ENCODE measurements at places on chromosomes 7 and 10.

- no peaks in the 10 kb centered on the region for H3K4me1 ChIP-seq
- no peak overlapping the region for H3K27ac ChIP-seq
- no peak overlapping the region for H3K4me3 ChIP-seq
- no peaks in the 10 kb centered on the region for H3K36me3 ChIP-seq
Measured at GRCh38 chr7:8515640-8516185, 82.3 kb downstream of the NXPH1 start.

GRCh38 chr7:21947946-21948345 lies 2.2 kb upstream of the CDCA7L start:
- DNase-seq = no peak
- H3K4me3 ChIP-seq = no peak overlapping the region
- H3K27me3 ChIP-seq = no peaks in the 10 kb centered on the region
- H3K4me1 ChIP-seq = no peaks in the 10 kb centered on the region

- H3K27me3 ChIP-seq = no peaks in the 10 kb centered on the region
- no peak overlapping the region for H3K4me3 ChIP-seq
- H3K4me1 ChIP-seq = no peaks in the 10 kb centered on the region
- H3K27ac ChIP-seq = no peak overlapping the region
- no peak for DNase-seq
Measured at GRCh38 chr10:75507469-75507868, 76.0 kb downstream of the LRMDA start.

DNA sequence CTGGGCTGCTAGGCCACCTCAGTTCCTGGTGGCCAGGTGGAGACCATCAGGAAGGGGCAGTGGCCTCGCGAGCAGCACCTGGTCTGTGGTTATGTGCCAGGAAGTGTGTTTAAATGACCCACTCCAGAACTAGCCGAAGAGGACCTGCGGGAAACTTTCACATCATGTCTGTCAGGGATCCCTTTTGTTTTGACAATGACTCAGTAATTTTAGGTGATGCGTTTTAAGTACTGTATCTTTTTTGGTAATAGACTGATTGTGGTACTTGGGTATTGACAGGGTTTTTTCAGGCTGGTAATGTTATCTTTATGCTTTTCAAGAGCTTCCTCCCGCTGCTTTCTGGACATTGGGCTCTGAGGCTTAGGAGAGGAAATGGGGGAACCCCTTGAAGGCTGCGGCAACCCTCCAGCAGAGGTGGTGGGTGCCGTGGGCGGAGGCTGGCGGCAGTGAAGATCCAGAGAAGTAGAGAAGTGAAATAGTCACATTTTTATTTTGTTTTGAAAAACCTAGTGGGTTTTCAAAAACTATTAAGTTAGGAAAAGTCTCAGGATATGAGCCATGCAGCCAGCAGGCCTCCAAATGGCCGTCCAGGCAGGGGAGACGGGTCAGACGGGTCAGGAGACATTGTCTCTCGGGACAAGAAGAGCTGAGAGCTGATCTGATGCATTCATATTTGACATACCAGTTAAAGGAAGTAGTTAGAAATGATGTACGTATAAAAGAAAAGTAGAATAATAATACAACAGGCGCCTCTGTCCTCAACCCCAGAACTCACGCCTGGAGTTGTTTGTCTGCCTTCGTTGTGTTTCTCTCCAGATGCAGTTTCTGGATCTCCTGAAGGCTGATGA lies 27.7 kb downstream of the PPP2R2D start:
- no peak overlapping the region for H3K27ac ChIP-seq
- H3K4me3 ChIP-seq = peak overlapping the region; percentile 2
- H3K4me1 ChIP-seq = peaks cover 3% of the 10 kb centered on the region

- H3K36me3 ChIP-seq = no peaks in the 10 kb centered on the region
- H3K4me3 ChIP-seq = no peak overlapping the region
- H3K27ac ChIP-seq = peak overlapping the region; percentile 31
- DNase-seq = no peak
- H3K27me3 ChIP-seq = no peaks in the 10 kb centered on the region
- H3K4me1 ChIP-seq = peaks cover 3% of the 10 kb centered on the region
Measured at GRCh38 chr10:86779220-86780017, 23.0 kb downstream of the BMPR1A start.

GRCh38 chr10:104441329-104442000 lies 87.8 kb downstream of the CFAP58 start:
- no peak overlapping the region for H3K27ac ChIP-seq
- no peak overlapping the region for H3K4me3 ChIP-seq
- H3K27me3 ChIP-seq = no peaks in the 10 kb centered on the region
- no peak for DNase-seq

DNA sequence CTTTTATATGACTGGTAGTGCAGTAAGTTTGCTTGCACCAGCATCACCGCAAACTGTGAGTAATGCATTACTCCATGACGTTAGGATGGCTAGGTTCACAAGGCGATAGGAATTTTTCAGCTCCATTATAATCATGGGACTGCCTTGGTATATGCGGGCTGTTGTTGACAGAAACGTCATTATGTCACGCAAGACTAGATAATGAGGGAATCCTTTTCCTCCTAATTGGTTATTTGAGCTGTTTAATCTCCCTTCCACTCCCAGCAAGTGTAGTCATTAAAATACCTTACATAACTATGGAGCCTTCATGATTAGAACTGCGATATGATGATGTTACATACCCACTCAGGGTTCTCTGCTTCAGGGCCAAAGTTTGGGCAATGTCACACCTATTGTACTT lies 17.3 kb downstream of the KLLN start:
- H3K36me3 ChIP-seq = no peaks in the 10 kb centered on the region
- no peaks in the 10 kb centered on the region for H3K27me3 ChIP-seq
- no peak overlapping the region for H3K4me3 ChIP-seq
- H3K27ac ChIP-seq = no peak overlapping the region

DNA sequence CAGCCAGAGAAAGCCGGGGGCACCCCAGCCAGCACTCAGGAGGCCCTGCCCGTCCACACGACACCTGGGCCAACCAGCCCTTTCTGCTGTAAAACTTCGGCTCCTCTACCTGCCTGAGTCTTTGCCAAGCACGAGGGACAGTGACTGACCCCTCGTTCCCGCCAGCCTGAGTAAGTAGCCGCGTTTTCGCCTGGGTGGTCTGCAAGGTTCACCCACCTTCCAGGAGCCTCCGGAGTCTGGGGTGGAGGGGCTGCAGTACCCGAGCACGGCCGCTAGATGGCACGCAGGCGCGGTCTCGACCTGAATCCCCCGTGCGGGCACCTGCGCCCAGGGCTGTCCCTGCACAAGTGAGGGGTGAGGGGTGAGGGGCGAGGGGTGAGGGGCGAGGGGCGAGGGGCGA lies 192.7 kb downstream of the PTPRN2 start:
- no peak overlapping the region for H3K4me3 ChIP-seq
- H3K27ac ChIP-seq = no peak overlapping the region
- no peaks in the 10 kb centered on the region for H3K36me3 ChIP-seq
- no peaks in the 10 kb centered on the region for H3K4me1 ChIP-seq
- no peak for DNase-seq
- peaks cover 13% of the 10 kb centered on the region for H3K27me3 ChIP-seq

DNA sequence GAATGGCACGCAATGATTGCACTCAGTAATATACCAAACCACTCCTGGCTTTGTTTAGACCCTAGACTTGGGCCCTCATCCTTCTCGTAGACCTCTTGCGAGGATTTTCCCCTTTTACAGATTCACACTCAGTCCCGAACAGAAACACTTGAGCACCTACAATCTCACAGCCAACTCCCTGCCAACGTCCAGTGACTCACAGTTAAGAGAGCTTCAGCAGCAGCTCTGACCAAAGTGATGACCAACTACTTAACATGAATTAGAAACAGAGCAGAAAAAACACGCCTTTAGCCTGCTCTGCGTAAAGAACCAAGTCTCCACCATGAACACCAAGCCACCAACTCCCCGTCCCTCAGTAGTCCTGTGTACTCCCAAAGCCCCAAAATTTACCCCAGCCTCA lies 2.2 kb downstream of the DNAJC30 start:
- peaks cover 11% of the 10 kb centered on the region for H3K4me1 ChIP-seq
- no peak overlapping the region for H3K4me3 ChIP-seq
- no peaks in the 10 kb centered on the region for H3K36me3 ChIP-seq
- no peak overlapping the region for H3K27ac ChIP-seq
- no peaks in the 10 kb centered on the region for H3K27me3 ChIP-seq

GRCh38 chr10:120506674-120507073 lies 49.6 kb downstream of the PLPP4 start:
- H3K4me1 ChIP-seq = no peaks in the 10 kb centered on the region
- no peaks in the 10 kb centered on the region for H3K27me3 ChIP-seq
- no peak overlapping the region for H3K4me3 ChIP-seq

DNA sequence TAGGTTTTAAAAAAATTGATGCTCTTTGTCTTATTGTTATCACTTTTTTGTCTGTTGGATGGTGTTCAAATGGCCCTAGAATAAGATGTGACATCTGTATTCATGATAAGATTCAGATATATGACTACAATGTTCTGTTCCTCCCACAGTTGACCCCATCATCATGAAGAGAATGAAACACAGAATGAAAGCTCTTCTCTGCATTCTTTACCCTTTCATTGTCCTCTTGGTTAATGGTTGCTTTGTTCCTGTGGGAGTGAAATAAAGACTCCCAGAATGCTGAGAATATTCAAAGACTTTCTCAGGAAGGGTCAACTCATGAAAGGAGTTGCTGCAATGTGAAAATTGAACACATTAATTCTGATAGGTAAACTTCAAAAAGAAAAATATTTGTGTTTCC lies 1015.8 kb downstream of the SORCS3 start:
- H3K27ac ChIP-seq = no peak overlapping the region
- no peaks in the 10 kb centered on the region for H3K4me1 ChIP-seq
- no peaks in the 10 kb centered on the region for H3K36me3 ChIP-seq
- no peak overlapping the region for H3K4me3 ChIP-seq
- DNase-seq = no peak

DNA sequence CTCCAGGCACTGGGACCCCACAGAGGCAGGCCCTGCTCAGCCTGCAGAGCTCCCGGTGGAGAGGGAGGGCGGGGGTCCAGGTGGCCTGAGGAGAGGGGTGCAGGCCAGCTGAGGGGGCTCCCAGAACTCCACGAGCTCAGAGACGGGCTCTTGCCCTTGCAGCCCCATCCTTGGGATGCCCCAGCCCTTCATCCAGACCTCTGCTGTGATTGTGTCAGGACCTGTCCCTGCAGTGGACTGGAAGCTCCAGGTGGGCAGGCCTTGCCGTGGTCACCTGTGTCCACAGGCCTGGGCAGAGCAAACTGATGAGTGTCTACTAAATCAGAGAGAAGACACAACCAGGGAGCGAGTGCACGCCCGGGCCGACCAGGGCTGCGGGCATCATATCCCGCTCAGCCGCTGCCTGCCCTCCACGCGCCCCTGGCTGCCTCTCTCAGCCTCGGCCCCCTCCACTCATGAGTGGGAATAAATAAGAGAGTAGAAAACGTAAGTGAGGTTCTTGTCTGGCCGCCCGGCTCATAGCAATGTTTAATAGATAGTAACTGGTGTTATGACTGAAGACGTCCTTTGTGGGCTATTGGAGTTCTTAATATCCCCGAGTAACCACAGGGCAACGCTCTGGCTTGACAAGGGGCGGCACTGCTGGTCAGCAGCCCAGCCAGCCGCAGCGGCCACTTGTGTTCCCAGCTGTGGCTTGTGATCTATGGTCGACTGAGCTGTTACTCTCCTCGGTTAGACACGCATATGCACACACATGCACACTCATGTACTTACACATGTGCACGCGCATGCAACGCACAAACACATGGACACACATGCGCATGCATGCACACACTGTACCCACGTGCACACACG lies 105.6 kb downstream of the LHPP start:
- DNase-seq = no peak
- H3K36me3 ChIP-seq = no peaks in the 10 kb centered on the region
- H3K27me3 ChIP-seq = no peaks in the 10 kb centered on the region
- no peaks in the 10 kb centered on the region for H3K4me1 ChIP-seq

DNA sequence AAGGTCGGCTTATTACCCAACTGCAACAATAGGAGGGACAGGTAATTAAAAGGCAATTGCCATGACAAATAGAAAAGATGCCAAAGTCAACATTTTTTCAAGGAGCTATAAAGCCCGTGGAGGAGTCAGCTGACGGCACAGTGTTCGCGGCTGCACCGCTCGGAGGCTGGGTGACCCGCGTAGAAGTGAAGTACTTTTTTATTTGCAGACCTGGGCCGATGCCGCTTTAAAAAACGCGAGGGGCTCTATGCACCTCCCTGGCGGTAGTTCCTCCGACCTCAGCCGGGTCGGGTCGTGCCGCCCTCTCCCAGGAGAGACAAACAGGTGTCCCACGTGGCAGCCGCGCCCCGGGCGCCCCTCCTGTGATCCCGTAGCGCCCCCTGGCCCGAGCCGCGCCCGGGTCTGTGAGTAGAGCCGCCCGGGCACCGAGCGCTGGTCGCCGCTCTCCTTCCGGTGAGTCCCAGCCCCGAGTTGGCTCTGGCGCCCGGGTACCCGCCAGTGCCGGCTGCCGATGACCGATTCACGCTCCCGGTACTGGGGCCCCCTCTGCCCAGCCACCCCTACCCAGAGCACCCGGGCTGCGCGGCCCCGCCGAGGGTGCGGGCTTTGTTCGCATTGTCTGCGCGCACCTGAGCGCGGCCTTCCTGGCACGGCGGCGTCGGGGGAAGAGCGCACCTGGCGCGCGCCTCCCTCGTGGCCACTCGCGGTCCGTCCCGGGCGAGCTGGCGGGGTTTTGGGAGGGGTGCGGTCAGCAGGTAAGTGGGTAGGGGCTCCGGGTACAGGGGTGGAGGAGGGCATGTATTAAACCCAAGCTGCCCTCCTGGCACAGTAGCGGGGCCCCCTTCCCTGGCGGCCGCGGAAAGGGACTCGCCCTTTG lies at the start of gene VWA2:
TSS of gene VWA2 (plus strand) at position 138 of the 877 bp plus-strand sequence. CDS start 9,460 bp downstream, outside the sequence.
- peak within 1 kb of the TSS; percentile 68 for H3K27ac ChIP-seq
- H3K27me3 ChIP-seq = no peaks in the 10 kb centered on the region
- H3K36me3 ChIP-seq = no peaks in the 10 kb centered on the region
- peak within 1 kb of the TSS; percentile 59 for H3K4me3 ChIP-seq
- H3K4me1 ChIP-seq = no peaks in the 10 kb centered on the region

GRCh38 chr7:23864973-23865372 lies 155.0 kb downstream of the STK31 start:
- H3K4me1 ChIP-seq = no peaks in the 10 kb centered on the region
- H3K4me3 ChIP-seq = no peak overlapping the region

- H3K27me3 ChIP-seq = no peaks in the 10 kb centered on the region
- peak overlapping the region; percentile 46 for H3K27ac ChIP-seq
- H3K36me3 ChIP-seq = no peaks in the 10 kb centered on the region
Measured at GRCh38 chr10:43353495-43354329, 17.7 kb upstream of the FXYD4 start.

GRCh38 chr7:155590215-155591018 lies 44.1 kb upstream of the CNPY1 start:
- DNase-seq = no peak
- no peaks in the 10 kb centered on the region for H3K4me1 ChIP-seq
- no peaks in the 10 kb centered on the region for H3K27me3 ChIP-seq
- H3K27ac ChIP-seq = no peak overlapping the region

GRCh38 chr7:134637934-134638719 lies 8.5 kb upstream of the BPGM start:
- no peaks in the 10 kb centered on the region for H3K4me1 ChIP-seq
- H3K27me3 ChIP-seq = no peaks in the 10 kb centered on the region
- no peak overlapping the region for H3K4me3 ChIP-seq
- no peak overlapping the region for H3K27ac ChIP-seq

GRCh38 chr7:41472427-41473125 lies 230.3 kb downstream of the INHBA start:
- no peaks in the 10 kb centered on the region for H3K36me3 ChIP-seq
- no peak overlapping the region for H3K4me3 ChIP-seq
- no peak overlapping the region for H3K27ac ChIP-seq
- H3K27me3 ChIP-seq = no peaks in the 10 kb centered on the region
- no peak for DNase-seq
- H3K4me1 ChIP-seq = no peaks in the 10 kb centered on the region

- no peaks in the 10 kb centered on the region for H3K4me1 ChIP-seq
- no peaks in the 10 kb centered on the region for H3K36me3 ChIP-seq
- H3K27ac ChIP-seq = no peak overlapping the region
- no peak overlapping the region for H3K4me3 ChIP-seq
- H3K27me3 ChIP-seq = no peaks in the 10 kb centered on the region
Measured at GRCh38 chr10:24694086-24694485, 29.6 kb downstream of the ARHGAP21 start.

Data from breast epithelium (tissue), 4 donors.